ENCODE measurements at places on chromosomes 6 and 20.

DNA sequence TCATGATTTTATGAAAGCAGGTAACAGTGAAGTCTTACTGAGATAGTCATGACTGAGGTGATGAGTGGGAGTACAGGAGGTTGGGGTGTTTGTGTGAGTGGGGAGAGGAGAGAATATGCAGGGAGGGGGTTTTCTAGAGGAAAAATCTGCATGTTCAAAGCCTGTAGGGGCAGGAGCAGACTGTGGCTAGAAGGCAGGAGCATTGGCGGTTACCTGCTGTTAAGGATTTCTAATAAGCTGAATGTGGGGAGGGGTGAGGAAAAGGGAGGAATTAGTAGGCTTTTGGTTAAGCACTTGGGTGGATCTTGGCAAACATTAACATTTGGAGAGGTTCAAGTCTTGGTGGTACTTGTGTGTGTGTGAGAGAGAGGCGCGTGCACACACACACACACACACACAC, 70.8 kb downstream of the EYA4 start:
- no peak for DNase-seq

- DNase-seq = no peak
Measured at GRCh38 chr6:135225911-135226310, 44.8 kb downstream of the MYB start.

GRCh38 chr20:10551732-10552724, 116.9 kb downstream of the SLX4IP start:
- no peak for DNase-seq

GRCh38 chr20:24761220-24762065, 187.6 kb upstream of the CST7 start:
- no peak for DNase-seq

DNA sequence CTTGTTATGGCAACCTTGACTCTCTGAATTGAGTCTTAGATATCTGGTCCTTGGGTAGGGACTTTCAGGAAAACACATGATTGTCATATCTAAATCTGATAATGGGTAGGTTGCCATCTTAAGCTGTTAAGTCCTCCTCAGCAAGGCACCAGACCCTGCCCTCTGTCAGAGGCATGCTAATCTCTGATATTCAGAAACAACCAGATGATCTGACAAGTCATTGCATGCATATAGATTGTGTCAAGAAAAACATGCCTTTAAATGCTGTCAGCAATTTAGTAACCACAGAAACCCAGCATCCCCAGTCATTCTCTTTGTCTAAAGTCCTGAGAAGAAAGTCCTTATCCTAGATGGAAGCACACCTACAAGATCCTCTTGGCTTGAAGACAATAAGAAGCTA, 149.1 kb downstream of the EDN1 start:
- no peak for DNase-seq

GRCh38 chr6:56618050-56618449, 24.6 kb downstream of the DST start:
- no peak for DNase-seq

- no peak for DNase-seq
Measured at GRCh38 chr20:5884465-5885335, 65.6 kb downstream of the TRMT6 start.

GRCh38 chr6:36302227-36302976, 32.5 kb downstream of the PNPLA1 start:
- DNase-seq = peak; percentile 92

- DNase-seq = no peak
Measured at GRCh38 chr6:23003671-23004467, 434.5 kb downstream of the HDGFL1 start.

GRCh38 chr20:49712646-49712995, 1.1 kb downstream of the B4GALT5 start:
- peak; percentile 21 for DNase-seq

DNA sequence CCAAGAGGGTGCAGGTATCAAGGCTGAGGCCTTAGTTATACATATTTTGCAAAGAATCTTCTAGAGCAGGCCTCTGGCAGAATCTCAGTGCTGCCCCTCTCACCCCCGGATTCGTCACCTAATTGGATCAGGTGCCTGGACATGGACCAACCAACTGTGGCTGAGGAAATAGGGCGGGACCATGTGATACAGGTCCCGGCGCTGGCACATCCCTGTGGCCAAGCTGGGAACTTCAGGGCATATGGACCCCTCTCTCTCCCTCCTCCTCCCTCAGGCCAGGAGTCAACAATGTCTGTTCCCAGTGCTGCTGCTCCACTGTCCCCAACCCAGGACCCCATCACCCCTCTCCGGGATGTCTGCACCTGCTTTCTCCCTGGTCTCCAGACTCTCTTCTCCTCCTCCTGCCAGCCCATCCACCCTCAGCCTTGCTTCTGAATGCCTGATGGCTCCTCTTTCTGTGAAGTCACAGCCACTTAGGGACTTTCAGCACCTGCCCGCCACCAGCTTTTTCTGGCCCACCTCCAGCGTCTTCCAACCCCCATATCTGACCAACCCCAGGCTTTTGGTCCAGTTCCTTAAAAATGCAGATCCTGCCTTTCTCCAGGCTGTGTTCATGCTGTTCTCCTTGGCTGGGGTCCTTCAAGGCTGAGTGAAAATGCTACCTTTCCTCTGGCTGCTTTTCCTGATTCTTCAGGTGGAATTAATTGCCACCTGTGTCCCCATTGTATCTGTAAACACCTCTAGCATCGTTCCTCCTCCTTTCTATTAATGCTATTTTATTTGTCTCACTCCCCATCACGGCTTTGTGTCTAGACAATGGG, 19.0 kb upstream of the MLN start:
- peak; percentile 28 for DNase-seq

DNA sequence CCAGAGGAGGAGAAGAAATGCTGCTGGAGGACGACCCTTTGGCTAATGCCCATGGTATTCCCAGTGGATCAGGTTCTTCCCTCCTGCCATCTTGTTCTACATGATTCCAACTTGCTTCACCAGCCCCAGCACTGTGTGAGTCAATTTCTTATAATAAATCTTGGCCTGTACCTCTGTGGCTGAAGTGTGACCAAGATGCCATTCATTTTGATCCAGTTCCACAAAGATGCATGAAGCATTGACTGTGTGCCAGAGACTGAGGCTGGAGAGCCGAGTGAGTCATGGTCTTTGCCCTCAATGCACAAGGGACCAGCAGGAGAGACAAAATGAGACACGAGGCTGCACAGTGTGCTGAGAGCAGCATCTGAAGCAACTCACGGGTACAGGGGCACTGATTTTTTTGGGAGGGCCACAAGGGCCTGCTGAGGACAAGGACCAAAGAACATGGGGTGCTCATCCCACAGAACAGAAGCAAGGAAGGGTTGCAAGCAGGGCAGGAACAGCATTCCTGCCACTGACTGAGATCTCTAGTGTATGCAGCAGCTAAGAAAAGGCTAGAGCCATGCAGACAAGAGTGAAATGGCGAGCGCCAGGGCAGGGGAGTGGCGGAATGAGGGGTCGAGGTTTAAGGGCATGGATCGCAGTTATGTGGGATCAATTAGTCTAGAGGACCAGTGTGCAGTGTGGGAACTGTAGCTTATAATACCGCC, 207.0 kb downstream of the THBS2 start:
- DNase-seq = peak; percentile 79

- DNase-seq = no peak
Measured at GRCh38 chr20:62083312-62083711, 17.6 kb upstream of the TAF4 start.

DNA sequence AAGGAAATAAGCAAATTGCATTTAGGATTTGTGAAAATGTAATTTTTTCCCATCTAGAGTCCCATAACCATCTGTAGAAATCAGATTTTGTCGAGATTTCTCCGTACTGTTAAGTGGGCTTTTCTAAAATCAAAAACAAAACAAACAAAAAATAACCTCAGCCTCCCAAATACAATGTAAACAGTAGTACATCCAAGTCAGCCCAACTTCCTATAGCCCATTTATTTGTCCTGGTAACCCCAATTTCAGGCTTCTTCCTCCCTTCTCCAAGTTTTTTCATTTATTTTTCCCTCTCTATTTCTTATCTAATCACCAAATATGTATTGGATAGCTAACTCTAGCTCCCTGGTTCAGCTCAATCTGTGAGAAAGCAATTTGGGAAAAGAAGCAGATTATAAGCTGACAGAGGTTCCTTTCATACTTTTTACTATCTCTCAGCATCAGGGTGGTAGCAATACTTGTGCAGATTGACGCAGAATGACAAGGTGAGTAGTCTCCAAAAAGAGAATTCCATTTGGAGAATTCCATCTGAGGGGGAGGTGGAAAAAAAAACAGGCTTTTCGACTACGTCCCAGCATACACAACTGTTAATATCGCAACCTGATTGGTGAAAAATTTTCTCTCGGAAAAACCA, 132.6 kb upstream of the BTN3A2 start:
- DNase-seq = no peak

- DNase-seq = peak; percentile 44
Measured at GRCh38 chr20:48019496-48019895, 234.2 kb upstream of the SULF2 start.

DNA sequence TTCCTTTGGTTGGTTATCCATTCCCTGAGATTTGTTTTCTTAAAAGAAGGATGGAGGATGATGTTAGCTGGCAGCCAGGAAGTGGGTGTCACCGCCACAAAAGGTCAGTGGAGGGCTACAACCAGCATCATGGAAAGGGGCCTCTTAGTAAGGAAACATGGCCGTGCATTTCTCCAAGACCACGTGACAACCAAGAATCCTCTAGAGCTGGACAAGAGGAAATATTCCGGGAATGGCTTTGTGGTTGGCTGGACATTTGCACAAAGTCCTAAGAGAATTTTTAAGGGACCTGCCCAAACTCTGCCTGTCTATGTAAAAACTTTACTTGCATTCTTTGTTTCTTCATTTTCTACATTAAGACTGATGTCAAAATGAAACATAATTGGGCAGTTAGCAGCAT, 399.9 kb upstream of the MARCKS start:
- peak; percentile 93 for DNase-seq

DNA sequence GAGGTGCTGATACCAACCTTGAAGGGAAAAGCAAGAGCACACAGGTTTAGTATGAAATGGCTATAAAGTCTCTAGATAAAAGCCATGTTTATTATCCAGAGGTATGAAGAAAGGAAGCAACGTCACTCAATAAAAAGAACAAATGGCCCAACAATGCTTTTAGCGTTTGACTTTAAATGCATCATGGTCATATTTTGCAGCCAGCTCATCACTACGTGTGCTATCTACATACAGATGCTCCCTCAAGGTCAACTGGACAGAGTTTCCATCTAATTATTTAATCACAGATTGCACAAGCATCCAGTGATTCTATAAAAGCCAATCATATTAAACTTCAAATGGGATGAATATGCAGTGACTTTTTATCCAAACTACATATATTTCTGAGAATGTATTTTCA, 127.6 kb upstream of the SYNDIG1 start:
- no peak for DNase-seq

- peak; percentile 43 for DNase-seq
Measured at GRCh38 chr6:56796196-56796532, 153.5 kb upstream of the DST start.

- DNase-seq = no peak
Measured at GRCh38 chr6:16222826-16223225, 15.6 kb upstream of the GMPR start.

GRCh38 chr6:93713974-93714373, 294.6 kb upstream of the EPHA7 start:
- no peak for DNase-seq

DNA sequence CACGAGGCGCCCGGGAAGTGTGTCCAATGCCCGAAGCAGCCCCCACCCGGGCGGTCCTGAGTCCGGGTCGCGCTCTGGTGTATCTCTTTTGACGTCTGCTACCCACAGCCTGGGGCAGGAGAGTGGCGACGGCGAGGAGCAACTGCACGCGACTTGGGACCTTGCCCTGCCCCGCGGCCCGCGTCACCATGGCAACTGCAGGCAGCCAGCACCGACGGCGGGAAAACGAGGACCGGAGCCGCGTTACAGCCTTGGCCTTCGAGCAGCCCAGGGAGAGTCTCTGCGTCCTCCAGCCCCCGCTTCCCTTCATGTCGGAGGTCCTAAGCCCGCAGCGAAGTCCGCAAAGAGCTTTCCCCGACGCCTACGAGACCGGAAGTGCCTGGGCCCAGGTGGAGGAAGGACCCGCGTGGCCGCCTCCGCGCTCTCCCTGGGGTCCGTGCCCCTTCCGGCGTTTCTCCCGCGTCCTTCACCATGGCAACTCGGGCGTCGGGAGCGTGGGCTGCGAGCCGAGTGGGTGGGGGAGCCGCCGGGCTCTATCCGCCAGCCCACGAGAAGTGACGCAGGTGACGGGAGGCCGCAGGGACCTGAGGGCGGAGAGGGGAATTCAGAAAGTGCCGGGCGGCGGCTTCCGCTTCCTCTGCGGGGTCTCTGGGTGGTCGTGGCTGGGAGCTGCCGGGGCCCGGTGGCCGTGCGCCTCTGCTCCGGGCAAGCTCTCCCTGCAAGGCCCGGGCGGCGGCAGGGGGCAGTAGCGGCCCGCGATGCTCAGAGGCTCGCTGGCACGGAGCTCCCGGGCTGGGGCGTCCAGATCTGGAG, 88.6 kb upstream of the TGM3 start:
- DNase-seq = peak; percentile 88

DNA sequence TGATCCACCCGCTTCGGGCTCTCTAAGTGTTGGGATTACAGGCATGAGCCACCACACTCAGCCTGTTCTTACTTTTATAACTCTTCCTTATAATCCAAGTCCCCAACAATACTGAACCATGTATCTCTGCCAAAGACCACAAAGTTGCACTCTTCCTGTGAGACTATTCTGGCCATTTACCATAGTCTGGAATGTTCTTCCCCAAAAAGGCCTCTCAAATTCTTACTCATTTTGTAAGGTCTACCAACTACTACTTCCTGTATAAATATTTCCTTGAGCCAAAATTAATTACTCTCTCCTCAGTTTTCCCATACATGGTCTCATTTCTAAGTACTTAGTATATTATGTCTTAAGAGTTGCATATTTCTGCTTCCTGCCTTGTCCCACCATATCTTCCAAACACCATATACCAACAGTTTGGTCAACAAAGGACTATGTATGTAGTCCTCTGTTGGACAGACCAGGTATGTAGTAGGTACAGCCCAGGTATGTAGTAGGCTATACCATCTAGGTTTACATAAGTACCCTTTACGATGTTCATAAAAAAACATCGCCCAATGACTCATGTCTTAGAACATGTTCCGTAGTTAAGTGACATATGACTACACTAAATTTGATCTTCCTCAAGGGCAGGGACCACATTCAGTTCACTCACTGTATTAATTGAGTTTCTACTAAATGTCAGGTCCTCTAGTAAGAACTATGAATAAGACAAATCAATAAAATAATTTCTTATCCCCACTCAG, 22.0 kb downstream of the RANBP9 start:
- no peak for DNase-seq

DNA sequence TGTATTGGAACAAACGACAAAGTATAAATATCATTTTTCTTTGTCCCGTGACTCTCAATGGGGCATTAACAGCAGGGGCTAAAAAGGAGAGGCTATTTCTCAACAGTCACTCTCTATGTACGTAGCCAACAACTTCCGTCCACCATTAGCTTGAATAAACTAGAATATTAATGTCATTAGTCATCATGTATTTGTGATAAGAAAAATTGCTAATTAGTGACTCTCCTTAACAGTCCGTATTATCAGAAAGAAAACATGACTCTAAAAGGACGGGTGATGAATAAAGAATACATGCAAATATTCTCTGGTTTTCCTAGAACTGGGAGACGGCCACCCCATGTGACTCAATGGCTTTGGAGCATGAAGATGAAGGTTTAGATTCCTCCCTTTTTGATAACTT, 18.6 kb downstream of the VIP start:
- DNase-seq = no peak
